Cardiac muscle cell (in vitro differentiated cells and primary cell): ENCODE measurements at places on chromosomes 13 and 19.

GRCh38 chr19:55447421-55448174 is 4.5 kb upstream of the SHISA7 start:
- DNase-seq: peak; percentile 38

GRCh38 chr19:32224371-32225244 is 120.8 kb upstream of the ZNF507 start:
- peak; percentile 58 for DNase-seq

DNA sequence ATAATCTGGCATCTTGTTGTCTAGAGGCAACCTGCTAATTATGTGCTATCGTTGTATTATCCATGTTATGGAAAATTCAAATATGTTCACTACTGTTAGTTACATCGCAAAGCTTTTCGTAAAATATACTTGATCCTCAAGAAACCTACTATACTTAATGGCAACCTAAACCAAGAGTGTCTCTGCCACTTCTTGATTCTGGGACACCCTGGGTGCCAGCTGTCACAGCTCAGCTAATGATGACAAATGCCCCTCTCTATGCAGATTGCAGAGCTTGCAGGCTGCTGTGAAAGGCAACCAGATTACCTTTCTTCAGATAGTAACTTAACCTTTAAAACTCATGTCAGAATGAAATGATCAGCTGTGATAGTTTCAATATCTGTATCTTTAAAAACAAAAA is 8.9 kb upstream of the MAB21L1 start:
- no peak for DNase-seq

GRCh38 chr13:77337159-77337558 is 10.3 kb upstream of the MYCBP2 start:
- DNase-seq: no peak

- DNase-seq: peak; percentile 6
Measured at GRCh38 chr13:36212789-36213188, 1.6 kb downstream of the SOHLH2 start.

- no peak for DNase-seq
Measured at GRCh38 chr13:45373162-45373547, 32.2 kb upstream of the TPT1 start.

DNA sequence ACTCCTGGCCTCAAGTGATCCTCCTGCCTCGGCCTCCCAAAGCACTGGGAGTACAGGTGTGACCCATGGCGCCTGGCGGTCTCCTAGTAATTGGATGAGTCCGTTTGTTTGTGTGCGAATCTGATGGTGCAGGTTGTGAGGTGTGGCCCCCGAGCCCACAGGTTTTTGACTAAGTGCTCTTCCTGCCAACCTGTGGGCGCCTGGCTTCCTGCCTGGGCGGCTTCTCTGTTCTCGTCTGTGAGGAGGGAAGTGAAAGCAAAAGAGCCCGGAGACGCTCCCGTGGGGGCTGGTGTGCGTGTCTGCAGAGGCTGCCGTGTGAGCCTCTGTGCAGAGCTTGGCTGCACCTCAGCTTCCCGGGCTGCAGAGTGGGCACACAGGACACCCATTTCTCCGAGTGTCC is 10.0 kb downstream of the ARHGAP45 start:
- DNase-seq: no peak

DNA sequence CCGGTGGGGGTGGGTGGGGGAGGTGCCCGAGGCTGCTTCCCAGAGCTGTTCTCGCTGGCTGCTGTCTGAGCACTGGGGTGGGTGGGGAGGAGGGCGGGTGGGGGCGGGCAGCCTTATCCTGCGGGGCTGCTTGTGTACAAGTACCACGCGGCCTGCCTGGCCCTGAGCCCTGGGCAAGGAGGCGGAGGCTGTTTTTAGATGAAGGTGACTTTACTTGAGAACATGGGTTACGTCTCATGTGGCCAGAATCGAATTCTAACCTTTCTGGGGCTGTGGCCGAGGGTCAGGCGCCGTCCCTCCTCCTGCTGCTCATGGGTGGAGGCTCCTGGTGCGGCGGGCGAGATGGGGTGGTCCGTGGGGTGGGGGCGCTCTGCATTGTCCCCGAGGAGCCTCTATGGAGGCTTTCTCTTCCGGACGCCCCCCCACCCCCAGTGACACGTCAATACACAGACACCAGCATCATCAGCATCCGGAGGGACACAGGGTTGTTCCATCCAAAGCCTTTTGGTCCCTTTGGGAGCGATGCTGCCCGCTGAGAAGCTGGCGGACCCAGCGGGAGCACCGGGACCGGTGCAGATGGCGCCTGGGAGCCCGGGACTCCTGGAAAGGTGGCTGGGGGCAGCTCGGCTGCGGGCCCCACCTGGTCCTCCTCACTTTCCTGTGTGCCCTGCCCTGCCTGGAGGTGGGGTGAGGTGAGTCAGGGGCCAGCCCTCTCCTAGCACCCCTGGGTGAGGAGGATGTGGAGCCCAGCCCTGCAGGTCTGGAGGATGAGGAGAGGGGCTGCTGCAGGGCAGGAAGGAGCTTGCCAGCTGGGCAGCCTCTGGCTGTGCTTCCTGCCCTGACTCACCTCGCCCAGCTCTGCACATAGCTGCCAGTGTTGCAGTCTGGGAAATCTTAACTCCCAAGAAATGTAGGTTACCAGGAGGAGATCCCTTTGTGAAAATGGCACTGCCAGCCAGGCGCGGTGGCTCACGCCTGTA is 3.4 kb downstream of the BSG start:
- DNase-seq: peak; percentile 63

GRCh38 chr13:45209229-45209628 is 8.4 kb upstream of the KCTD4 start:
- peak; percentile 57 for DNase-seq

DNA sequence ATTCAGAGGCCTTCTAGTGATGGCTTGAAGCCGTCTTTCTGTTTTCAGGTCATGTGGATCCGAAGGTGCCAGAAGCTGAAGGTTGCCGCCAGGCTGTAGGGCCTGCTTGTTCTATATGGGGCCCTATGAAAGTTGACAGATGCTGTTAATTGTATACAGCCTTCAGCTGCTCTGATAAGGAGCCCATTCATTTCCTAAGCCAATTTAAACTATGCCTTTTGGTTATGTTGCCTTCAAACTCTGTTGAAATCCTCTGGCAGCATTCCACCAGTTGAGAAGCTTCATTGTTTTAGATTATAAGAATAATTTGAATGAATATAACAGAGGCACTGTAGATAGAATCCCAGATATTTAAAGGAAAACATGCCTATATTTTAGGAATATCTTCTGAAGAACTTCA is 34.4 kb downstream of the RAP2A start:
- DNase-seq: peak; percentile 93

DNA sequence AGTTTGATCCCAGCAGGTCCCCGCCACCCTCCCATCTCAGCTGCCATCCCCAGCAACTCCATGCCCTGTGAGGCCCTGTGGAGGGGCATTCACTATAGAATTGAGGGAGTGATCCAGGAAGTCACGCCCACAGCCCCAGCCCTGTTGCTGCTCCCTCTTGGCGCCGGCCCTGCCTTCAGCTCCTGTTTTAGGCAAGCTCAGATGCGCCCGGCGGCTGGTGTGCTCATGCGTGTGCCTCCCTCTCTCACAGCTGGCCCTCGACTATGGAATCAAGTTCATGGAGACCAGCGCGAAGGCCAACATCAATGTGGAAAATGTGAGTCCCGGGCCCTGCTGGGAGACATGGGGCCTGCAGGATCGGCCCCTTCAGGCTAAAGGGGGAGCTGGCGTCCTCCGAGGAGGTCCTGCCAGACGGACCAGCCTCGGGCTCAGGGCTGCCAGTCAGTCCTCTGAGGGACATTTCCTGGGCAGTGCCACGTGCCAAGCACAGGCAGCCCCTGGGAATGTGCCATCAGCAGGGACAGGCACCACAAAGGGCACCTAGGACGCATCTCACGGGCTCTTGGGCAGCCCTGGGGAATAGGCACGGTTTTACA is 15.6 kb upstream of the HSH2D start:
- no peak for DNase-seq

GRCh38 chr13:110314516-110315245 is 7.6 kb downstream of the COL4A2 start:
- no peak for DNase-seq

DNA sequence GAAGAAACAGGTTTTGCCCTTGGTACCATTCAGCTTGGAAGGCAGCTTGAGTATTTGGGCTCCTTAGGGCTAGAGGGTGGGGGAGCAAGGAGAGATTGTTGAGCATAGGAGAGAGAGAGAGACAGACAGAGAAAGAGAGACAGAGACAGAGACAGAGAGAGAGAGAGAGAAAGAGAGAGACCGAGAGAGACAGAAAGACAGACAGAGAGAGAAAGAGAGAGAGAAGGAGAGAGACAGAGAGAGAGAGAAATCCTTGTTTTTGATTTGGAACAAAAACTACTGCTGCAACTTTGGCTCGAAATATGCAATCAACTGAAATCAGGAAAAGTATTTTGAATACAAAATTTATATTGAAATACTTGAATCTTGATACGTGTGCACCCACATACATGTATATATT is 85.8 kb upstream of the ZNF536 start:
- no peak for DNase-seq

DNA sequence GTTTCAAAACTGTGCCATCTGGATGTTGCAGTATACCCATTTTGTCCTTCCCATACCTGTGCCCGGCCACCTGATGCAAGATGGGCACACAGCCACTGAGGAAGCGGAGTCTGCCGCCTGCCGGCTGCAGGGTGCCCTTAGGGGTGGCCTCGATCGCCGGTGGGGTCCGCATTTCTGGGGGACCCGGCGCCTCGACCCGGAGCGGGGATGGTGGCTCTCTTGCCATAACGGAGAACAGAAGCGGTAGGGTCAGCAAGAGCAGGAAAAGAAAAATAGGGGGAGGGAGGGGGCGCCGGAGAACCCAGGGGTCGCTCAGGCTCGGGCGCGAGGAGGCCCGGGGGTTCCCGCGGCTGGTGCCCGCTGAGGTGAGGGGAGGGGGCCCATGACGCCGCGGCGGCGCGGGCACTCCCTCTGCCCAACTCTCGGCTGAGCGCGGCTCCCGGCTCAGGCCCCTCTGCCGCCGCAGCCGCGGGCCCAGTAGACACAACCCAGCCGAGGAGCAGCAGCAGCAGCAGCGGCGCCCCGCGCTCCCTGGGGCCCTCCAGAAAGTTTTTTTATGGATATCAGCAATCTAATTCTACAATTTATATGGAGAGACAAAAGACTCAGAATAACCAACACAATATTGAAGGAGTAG is 13.8 kb upstream of the CYP4F2 start:
- no peak for DNase-seq

DNA sequence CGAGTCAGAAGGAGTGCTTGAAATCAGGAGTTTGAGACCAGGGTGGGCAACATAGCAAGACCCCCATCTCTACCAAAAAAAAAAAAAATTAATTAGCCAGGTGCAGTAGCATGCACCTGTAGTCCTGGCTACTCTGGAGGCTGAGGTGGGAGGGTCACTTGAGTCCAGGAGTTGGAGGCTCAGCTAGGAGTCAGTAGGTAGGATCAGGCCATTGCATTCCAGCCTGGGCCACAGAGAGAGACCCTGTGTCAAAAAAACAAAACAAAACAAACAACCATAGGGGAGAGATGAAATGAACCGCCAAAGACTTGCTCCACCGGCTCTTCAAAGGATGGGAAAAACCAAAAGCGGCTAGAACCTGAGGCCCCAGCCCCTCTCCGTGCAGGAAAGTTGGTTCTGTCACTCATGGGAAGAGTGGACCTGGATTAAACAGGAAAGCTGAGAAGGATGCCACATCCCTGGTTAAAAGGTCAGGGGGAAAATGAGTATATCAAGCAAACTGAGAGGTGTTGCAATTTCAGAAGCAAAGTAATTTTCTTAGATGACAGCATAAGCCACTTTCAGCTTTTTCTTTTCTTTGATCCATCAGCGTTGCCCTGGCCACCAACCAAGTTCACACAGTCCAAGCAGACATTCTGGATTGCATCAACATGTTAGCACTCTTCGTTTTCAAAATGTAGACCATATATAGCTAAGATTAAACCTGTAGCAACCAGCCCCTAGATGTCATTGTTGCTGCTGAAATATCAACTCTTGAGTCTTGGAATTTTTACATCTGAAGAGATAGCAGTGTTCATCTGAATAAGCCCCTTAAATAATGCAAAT is 8.9 kb upstream of the ZNF507 start:
- peak; percentile 60 for DNase-seq

- no peak for DNase-seq
Measured at GRCh38 chr13:99666146-99666805, 165.0 kb downstream of the TM9SF2 start.

- DNase-seq: no peak
Measured at GRCh38 chr13:48161530-48162179, 66.8 kb upstream of the MED4 start.

- DNase-seq: peak; percentile 80
Measured at GRCh38 chr13:94362411-94362909, 117.0 kb downstream of the DCT start.

- DNase-seq: peak; percentile 43
Measured at GRCh38 chr13:35478271-35479037, 2.0 kb upstream of the MAB21L1 start.

- no peak for DNase-seq
Measured at GRCh38 chr13:112347986-112348385, 28.2 kb upstream of the SPACA7 start.

DNA sequence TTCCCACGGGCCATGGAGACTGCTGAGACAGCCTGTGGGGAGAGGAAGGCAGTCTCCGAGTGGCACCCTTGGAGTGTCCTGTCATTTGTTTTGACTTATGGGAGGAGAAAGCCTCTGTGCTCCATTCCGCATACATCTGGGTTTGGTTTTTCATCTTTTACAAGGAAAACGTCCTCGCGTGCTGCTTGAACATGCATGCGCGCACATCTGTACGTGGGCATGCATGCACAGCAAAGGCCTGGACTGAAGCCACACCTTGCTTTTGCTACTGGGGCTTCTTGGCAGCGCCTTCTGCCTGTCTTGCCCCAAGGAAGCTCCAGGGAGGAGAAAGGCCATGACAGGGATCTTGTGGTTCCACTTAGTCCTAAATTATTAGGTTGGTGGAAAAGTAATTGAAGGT is 44.0 kb downstream of the SUGP2 start:
- DNase-seq: no peak

- no peak for DNase-seq
Measured at GRCh38 chr13:90839061-90839460, 508.4 kb upstream of the MIR17HG start.

DNA sequence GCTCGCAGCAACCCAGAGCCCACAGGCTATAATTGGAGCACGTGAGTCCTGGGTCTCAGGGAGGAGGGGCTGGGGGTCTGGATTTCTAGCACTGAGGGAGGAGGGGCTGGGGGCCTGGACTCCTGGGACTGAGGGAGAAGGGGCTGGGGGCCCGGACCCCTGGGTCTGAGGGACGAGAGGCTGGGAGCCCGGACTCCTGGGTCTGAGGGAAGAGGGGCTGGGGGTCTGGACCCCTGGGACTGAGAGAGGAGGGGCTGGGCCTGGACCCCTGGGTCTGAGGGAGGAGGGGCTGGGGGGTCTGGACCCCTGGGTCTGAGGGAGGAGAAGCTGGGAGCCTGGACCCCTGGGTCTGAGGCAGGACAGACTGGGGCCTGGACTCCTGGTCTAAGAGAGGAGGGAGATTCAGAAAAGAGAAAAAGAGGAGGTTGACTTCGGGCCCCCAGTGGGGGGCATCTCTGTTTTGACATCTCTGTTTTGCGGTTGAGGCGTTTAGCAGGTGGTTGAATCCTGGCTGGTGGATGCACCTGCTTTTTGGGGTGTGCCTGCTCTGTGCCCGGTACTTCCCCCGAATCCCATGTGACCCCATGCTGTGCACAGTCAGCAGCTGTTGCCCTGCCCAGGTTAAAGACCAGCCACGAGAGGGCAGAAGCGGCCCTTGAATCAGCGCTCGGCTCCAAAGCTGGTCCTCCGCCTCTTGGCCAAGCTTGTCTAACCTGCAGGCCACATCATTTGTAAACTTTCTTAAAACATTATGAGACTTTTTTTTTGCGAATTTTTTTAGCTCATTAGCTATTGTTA is 10.5 kb downstream of the PVR start:
- peak; percentile 68 for DNase-seq

GRCh38 chr13:106625578-106625977 is 57.6 kb upstream of the ARGLU1 start:
- no peak for DNase-seq
